ENCODE measurements at places on chromosomes 13 and 19.

DNA sequence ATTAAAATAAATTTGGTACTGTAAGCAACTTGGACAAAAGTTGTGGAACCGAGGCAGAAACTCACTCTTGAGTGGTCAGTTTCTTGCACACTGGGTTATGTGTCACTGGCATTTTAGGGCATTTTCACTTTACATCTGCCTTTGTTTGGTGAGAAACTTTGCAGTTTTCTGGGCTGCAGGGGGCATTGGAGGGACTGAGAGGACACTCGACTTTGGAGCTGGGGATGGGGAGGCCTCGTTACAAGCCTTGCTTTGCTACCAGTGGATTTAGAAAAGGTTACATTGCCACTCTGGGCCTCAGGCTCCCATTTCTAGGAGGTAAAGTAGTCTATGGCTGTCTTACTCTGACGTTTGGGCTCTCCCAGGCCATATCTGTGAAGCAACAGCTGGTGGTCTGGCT, 41.9 kb upstream of the ZNF536 start:
- peaks cover 11% of the 10 kb centered on the region for H3K36me3 ChIP-seq
- no peaks in the 10 kb centered on the region for H3K4me1 ChIP-seq
- H3K27ac ChIP-seq: no peak overlapping the region
- no peak for DNase-seq

DNA sequence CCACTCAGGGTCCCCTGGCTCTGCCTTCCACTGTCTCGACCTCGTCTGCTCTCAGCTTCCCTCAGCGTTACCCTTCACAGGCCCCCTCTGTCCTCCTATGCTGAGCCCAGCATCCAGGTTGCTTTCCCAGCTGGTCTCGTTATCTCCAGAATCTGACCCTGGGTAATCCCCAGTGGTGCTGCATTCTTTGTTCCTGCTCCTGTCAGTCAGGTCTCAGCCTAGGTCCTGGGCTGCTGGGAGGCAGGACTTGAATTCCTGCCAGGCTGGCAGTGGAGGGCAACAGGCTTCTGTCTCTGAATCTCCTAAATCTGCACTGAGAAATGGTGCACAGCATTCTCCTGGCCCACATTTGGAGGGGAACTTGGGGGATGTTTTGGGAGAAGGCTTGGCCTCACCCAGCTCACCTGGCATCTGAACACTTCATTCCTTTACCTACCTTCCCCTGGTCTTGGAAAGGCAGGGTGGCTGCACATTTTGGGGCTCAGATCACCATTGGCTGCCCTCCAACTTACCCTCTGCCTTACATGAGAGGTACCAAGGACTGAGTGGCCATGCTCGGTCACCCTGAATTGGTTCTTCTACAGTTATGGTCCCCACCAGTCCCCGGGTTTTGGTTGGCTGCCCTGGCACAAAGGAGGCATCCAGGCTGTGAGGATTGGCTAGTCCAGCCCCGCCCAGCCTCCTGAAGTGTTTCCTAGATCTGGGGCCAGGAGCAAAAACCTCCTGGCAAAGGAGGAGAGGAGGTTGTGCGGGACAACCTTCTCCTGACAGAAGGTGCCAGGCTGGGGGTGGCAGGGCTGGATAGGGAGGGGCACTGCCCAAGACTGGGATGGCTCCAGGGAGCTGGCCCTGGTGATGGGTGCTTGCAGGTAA, at the start of gene CYP4F8:
Gene CYP4F8, plus strand, starts transcription at position 712 of the 873 bp plus-strand sequence. CDS start 399 bp downstream, outside the sequence.
- no peak for DNase-seq
- no peaks in the 10 kb centered on the region for H3K4me1 ChIP-seq
- H3K27me3 ChIP-seq: peaks cover 2% of the 10 kb centered on the region
- H3K27ac ChIP-seq: no peak within 1 kb of the TSS
- H3K4me3 ChIP-seq: no peak within 1 kb of the TSS

DNA sequence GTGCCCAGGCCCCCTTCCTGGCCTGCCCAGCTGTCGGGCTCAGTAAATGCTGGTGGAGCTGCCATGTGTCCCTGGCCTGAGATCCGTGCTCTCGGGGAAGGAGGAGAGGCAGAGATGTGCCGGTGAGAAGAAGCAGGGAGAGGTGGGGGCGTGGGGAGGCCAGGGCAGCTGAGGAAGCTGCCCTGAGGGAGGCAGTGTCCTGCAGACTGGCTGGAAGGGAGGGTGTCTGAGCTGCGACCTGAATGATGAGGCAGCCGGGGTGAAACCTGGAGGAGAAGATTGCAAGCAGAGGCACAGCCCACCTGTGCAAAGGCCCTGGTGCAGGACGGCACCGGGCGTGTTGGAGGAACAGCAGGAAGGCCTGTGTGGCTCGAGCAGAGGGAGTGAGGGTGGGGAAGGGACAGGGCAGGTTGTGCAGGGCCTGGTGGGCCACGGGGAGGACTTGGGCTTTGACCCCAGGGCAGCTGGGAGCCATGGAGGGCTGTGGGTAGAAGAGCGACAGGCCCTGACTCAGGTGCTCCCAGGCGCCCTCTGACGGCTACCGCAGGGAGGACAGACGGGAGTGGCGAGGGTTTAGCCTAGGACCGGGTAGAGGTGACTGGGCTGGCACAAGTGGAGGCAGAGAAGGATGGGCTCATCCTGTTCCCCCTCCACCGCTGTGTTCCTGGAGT, 14.0 kb upstream of the CELF5 start:
- H3K27me3 ChIP-seq: peaks cover 5% of the 10 kb centered on the region
- no peaks in the 10 kb centered on the region for H3K4me1 ChIP-seq
- no peaks in the 10 kb centered on the region for H3K36me3 ChIP-seq

GRCh38 chr19:51079481-51080110, 3.1 kb downstream of the KLK14 start:
- no peak overlapping the region for H3K4me3 ChIP-seq
- no peak overlapping the region for H3K27ac ChIP-seq
- peaks cover 6% of the 10 kb centered on the region for H3K27me3 ChIP-seq
- DNase-seq: no peak
- no peaks in the 10 kb centered on the region for H3K36me3 ChIP-seq
- no peaks in the 10 kb centered on the region for H3K4me1 ChIP-seq

DNA sequence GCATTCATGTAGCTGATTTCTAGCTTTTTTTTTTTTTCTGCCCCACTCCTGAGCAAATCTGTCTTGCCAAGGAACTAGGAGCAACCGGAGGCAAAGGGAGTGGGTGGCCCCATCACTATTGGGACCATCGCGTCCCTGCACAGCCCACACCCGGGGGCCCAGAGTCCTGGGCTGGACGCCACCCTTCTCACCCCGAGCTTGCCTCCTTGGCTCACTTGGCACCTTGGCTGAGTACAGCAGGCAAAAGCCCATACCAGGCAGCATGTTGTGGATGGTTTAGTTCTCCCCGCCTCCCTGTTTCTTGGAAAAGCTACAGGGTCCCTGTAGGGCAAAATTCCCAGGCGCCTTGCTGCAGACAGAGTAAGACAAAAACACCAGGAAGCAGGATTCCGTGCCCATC, 13.7 kb downstream of the SMIM24 start:
- no peak overlapping the region for H3K4me3 ChIP-seq
- DNase-seq: no peak
- H3K4me1 ChIP-seq: peaks cover 12% of the 10 kb centered on the region
- H3K36me3 ChIP-seq: peaks cover 22% of the 10 kb centered on the region

DNA sequence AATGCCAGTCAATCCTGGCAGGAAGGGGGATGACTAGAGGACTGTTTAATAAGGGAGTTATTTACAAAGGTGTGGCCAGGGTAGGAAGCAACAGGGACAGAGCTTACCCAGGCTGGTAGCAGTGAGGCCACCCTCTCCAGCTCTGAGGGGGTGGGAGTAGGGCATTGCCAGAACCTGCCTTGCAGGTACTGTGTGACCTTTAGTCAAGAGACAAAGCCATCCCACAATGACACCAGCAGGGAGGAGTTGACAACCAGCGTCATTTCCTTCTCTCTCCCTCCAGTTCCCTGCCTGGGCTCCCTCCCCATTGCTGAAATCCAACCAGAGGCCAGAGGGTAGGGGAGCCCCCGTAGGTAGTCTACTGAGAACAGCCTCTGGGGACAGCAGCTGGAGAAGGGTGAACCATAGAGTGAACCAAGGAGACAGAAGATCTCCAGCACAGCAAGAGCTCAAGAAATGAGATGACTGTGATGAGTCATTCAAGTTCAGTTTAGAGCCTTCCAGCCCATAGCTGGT, 33.3 kb upstream of the SPATA13 start:
- H3K36me3 ChIP-seq: peaks cover 12% of the 10 kb centered on the region
- peaks cover 13% of the 10 kb centered on the region for H3K27me3 ChIP-seq
- no peak overlapping the region for H3K4me3 ChIP-seq
- no peak for DNase-seq
- no peak overlapping the region for H3K27ac ChIP-seq

DNA sequence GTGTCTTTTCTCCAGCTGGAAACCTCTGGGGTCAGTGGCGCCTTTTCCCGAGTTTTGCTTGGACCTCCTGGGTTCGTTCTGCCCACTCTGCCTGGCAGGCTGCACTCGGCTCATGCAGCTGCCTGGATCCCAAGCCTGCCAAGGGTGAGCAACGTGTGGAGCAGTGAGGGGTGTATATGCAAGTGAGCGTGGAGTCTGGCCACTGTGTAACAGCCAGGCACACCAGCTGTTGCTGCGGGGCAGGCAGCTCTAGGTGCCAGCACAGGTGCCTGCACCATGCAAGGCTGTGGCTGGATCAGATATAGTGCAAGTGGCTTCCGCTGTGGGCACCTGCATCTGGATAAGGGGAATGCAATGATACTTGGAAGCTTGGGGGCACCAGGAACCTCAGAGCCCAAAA, 699.4 kb downstream of the SLITRK1 start:
- no peaks in the 10 kb centered on the region for H3K27me3 ChIP-seq
- no peak overlapping the region for H3K4me3 ChIP-seq
- DNase-seq: no peak
- peaks cover 22% of the 10 kb centered on the region for H3K36me3 ChIP-seq

DNA sequence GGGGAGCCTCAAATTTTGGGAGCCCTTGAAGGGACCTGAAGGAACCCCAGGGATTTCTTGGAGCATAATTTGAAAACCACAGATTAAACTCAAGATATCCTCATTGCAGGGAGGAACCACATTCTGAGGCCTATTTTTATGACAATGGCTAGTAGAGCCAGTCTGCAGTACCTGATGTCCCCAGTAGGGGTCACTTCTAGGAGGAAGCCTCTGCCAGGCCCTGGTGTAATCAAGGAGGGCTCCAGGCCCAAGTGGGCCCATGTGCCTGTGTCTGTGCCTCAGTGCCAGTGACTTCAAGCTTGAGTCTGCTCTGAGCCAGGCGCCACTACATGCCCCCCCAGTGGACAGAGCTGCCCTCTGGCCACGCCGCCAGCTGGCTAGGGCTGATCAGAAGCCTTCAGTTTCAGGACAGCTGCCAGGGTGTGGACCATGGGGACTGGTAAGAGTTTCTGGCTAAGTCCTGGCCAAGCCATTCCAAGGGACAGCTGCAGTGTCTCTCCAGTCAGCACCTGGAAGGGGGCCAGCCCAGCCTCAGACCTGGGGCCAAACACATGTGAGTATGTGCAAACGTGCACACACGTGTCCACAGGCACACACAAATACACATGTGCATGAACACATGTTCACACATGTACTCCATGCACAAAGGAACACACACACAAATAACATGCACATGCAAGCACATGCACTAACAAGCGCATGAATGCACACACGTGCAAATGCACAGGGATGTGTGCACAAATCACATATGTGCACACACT, 20.5 kb upstream of the SLC7A10 start:
- no peak overlapping the region for H3K27ac ChIP-seq
- no peaks in the 10 kb centered on the region for H3K4me1 ChIP-seq
- H3K27me3 ChIP-seq: peaks cover 3% of the 10 kb centered on the region
- DNase-seq: no peak

- H3K36me3 ChIP-seq: no peaks in the 10 kb centered on the region
- H3K27me3 ChIP-seq: peaks cover 7% of the 10 kb centered on the region
- H3K4me1 ChIP-seq: peaks cover 23% of the 10 kb centered on the region
- no peak overlapping the region for H3K4me3 ChIP-seq
Observed at GRCh38 chr13:50908371-50908770, 1.2 kb upstream of the RNASEH2B start.

DNA sequence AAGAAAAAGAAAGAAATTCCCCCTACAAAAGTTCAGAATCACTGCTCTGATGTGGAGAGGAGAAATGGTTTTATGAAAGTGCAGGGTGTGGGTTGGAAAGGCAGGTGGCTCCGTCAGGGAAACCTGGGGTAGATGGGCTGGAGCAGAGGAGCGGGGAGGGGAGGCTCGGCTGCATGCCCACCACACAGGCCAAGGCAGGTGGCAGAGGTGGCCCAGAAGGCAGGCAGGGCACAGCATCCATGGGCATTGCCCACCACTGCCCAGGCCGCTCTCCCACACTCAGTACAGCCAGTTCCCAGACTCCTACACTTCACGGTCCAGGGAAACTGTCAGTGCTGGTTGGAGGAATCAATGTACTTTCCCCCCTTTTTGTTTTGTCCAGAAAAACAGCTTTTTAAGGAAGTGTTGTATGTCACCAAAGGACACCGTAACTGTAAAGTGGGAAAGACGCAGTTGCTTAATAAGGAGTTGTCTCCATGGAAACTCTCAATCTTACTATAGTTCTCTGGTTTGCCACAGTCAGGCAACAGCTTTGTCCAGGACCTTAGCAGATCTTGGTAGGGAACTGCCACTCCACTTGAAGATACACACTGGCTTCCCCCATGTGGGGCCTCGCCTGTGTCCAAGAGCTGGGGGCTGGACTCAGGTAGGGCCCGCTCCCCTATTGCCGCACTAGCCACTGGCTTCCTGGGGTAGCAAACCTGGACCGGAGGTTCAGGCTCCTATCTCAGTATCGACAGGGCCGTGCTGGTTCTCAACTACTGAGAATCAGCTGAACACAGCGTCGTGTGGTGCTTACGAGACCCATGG, 82.9 kb downstream of the RAB20 start:
- H3K27me3 ChIP-seq: peaks cover 4% of the 10 kb centered on the region
- DNase-seq: no peak
- H3K4me3 ChIP-seq: no peak overlapping the region

Data from HFFc6 (cell line).